Activated T-cell treated with anti-CD3 and anti-CD28 coated beads for 1 hour (primary cell): ENCODE measurements at places on chromosomes 6 and 20.

DNA sequence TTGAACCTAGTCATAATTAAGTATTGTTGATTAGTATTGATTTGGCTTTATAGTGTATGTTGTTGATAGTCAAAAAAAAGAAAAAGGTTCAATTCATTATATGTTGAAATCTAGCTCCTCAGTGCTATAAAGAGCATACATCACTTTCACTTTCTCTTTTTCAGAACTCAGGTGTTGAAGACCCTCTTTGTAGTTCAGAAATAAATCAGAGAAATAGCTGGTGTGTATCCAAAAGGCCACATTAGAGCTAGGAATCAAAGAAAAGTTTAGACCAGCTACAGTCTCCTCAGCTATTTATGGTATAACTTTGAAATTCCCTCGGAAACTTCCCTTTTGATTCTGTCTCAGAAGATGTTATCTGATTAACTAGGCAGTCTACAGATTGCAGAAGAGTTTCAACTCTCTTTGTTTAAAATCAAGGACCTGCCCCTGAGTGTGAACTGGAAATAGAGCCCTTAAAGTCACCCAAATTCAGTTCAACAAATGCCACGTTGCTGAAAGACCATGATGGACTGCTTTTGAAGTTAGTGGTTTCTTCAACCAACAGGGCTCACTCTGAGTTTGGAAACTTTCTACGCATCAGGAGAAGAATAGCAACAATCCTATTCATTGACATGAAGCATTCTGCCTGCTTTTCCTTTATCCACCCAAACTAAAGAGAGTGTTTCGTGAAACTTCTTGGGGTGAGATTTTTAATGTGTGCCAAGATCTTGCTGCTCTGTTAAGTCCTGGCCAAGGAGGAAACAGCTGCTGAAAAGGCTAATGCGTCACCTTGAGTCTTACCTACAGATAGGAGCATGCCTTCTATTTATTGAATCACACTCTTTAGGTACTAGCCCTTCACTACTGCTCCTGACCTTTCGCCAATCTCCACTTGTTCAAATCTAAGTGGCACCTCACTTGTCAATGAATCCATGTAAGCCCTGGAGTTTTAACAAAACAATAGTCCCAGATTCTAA, 111.7 kb downstream of the TNFRSF21 start:
- no peak for DNase-seq

DNA sequence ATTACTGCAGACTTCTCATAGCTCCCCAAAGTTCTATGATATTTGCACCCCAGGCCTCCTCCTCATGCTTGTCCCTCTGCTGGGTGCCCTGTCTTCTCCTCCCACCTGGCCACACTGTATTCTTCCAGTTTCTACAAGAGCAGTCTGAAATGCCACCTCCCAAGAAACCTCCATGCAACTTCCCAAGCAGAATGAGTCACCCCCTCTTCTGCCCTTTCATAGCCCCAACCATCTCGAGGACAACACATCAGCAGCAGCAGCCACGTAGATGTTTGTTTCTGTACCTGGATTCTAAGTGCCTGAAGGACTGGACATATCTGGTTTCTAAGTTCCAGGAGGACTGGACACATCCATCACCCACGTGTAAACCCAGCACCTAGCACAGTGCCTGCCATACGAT, 6.6 kb upstream of the ULBP2 start:
- no peak for DNase-seq

GRCh38 chr20:24771542-24772061, 177.5 kb upstream of the CST7 start:
- no peak for DNase-seq

DNA sequence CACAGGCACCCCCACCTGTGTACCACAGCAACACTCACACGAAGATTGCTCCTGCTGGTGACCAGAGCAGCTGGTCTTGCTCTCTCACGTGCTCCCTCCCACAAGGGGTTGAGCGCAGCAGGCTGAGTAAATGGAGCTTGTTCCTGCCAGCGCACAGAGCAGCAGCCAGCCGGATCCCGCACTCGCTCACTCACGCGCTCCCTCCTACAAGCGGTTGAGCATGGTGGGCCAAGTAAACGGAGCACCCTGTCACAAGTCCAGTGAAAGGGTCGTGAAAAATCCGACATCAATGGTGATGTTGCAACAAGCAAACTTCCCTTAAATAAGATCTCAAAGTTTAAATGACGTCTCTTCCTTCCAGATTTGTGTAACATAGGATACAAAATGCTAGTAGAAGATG, 313.7 kb downstream of the FOXC1 start:
- DNase-seq: no peak

DNA sequence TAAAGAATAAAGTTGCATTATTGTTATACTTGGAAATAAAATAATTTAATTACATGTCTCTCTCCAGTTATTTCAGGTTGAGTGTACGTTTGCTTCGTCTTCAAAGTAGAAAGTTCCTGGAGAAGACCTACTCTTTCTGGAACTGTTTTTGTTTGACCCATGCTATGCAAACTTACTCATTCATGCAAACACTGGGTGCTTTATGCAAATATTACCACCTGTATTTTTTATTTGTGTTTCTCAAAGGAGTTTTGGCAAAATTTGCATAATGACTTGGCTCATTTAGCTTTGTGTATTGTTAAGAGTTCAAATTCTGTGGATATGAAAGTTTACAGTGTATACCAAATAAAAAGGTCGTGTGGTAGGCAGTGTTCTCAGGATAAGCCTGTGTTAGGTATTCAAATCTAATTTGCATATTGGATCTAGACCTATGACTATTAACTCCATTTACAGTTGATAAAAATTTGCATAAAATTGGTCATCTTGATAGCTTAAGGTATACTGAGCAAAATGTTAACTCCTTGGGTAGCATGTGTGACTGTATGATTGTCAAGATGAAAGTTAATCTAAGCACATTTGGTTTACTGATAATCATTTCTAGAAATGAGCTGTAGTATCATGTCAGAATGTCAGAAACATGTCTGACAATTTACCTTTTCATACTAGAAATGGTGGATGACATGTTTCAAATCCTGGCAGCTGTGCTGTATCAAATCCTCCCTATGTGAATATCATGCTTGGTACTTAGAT, 65.2 kb downstream of the CDKAL1 start:
- no peak for DNase-seq

- DNase-seq: no peak
Measured at GRCh38 chr6:34094474-34095135, 51.3 kb downstream of the GRM4 start.

DNA sequence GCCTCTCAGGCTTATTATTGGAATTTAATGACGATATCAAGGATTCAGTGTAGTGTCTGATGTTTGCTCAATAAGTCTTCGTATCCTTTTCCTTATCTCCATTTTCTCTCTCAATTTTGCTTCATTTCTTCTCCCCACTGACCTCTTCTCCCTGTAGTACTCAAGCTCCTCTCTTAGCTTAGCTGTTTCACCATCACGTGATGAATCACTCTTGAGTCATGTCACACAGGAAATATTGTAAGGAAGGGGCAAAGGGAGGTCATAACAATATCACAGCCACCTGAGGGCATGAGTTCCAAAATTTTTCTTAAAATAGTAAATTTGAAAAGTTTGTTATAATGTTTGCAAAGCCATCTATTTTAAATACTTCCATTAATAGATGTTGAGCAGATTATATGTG, 392.2 kb upstream of the MARCKS start:
- DNase-seq: no peak

DNA sequence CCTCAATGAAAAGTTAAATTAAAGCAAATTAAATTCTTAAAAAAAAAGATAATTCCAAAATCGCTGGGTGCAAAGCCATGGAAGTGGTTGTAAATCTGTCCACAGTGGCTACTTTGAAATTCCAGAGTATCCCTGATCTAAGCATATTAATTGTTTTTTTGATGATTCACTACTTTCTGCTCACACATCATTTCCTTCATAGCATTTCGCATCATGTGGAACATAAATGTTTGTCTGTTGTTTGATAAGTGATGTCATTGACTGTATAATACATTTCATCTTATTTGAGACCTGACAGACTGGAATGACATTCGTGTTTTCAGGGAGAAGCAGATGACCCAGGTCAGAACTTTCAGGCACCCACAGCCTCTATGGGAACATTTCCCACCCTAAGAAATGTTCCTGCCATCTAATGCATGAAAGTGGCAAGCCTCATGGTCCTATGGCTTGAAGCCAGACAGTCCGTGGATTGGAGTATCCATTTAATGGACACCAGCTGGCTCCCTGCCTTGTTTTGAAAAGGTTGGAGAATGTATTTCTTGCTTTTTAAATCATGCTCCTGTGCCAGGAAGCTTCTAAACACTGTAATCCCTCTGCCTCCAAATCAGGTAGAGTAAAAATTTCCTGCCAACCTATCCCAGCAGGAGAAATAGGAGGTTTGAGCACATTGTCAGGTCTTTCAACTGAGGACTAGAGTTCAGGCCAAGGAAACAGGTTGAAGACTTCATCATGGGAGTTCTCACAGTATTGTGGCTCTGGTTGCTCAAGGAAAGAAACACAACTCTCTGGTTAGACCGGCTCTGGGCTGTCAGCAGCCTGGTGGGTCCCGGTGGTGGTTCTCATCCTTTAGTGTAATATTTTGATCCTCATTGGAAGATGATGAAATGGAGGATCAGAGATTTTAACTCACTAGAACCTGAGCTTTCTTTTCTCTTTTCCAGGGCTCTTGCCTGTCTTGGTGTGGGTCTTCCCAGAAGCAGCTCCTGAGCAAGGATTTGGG, 157.9 kb downstream of the SLC24A3 start:
- no peak for DNase-seq

GRCh38 chr6:166032366-166033200, 135.1 kb downstream of the TBXT start:
- no peak for DNase-seq

- DNase-seq: no peak
Measured at GRCh38 chr6:132214716-132215115, 186.6 kb downstream of the MOXD1 start.

DNA sequence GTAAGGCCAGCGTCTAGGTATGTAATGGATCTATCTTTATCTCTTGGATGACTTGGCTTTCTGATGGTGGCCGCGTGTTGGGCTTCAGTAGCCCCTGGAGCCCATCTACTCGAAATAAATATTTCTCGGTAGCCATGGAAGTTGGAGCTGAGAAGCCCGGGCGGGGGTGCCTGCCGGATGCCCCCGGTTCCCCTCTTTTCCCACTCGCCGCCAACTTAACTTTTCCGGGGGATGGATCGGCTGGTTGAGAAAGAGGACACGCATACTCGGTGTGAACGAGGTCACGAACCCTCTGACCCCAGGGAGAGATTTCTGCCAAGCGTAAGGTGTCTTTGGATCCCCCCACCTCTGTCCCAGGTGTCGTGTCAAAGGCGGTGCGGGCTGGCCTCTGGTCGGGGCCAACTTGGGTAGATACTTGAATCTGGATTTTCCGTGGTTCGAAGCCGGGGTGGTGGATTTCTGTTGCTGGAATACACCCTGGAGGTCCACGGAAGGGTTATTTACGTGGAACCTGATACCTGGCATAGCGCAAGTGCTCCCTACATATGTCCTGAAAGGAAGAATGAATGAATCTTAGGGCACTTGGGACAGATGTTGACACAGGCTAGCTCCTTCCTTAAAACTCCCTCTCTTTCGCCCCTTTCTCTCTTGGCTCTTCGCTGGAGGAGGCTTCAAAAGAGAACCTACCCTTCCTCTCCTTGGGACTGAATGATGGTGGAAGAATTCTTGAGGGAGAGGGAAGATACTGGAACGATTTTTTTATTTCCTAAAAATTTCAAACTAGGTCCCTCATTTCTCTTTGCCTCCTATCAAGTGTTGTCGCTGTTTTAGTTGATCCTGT, 996 bp downstream of the DOK5 start:
- no peak for DNase-seq

- DNase-seq: no peak
Measured at GRCh38 chr6:112773187-112773586, 426.1 kb downstream of the RFPL4B start.
